Caki2 (cell line): ENCODE measurements at places on chromosomes 16 and 17. TPM values are rescaled to one million over a fixed set of nuclear protein-coding genes. Genes with fewer than 3 reads are reported as not detected.

OR4D1 gene
- total RNA-seq = not detected in 2 replicates

TSPAN10 gene
- 9.6 and 18.9 TPM in 2 replicates for total RNA-seq

NETO2 gene
- 33.0 and 35.1 TPM in 2 replicates for total RNA-seq

TEX14 gene
- not detected in 2 replicates for total RNA-seq

CACNG1 gene
- total RNA-seq = not detected in 2 replicates

GFAP gene
- not detected in 2 replicates for total RNA-seq

KIF18B gene
- 21.2 and 21.7 TPM in 2 replicates for total RNA-seq

EMC6 gene
- 19.1 and 34.7 TPM in 2 replicates for total RNA-seq

UBE2I gene
- 294 and 312 TPM in 2 replicates for total RNA-seq

HBM gene
- not detected in 2 replicates for total RNA-seq

KRTAP9-4 gene
- total RNA-seq = not detected in 2 replicates

TM4SF5 gene
- total RNA-seq = not detected in 2 replicates

CACNG3 gene
- not detected in 2 replicates for total RNA-seq

ABI3 gene
- total RNA-seq = 0.37 and 1.6 TPM in 2 replicates

CDR2L gene
- total RNA-seq = 32.7 and 33.6 TPM in 2 replicates

PRSS33 gene
- not detected in 2 replicates for total RNA-seq

SLFN12L gene
- not detected in 2 replicates for total RNA-seq

ZPBP2 gene
- not detected in 2 replicates for total RNA-seq

KRTAP4-1 gene
- not detected in 2 replicates for total RNA-seq

WNT9B gene
- not detected in 2 replicates for total RNA-seq

UTS2R gene
- not detected in 2 replicates for total RNA-seq

TBC1D3 gene
- not detected in 2 replicates for total RNA-seq

TPPP3 gene
- total RNA-seq = 4.6 and 22.3 TPM in 2 replicates

OR2C1 gene
- total RNA-seq = not detected in 2 replicates

HOXB5 gene
- not detected in 2 replicates for total RNA-seq

HOXB13 gene
- total RNA-seq = 6.5 and 6.9 TPM in 2 replicates

CLEC19A gene
- not detected in 2 replicates for total RNA-seq

YBX2 gene
- total RNA-seq = 1.8 and 8.5 TPM in 2 replicates

CBFA2T3 gene
- 0.27 TPM in 1 of 2 replicates, not detected in the other for total RNA-seq

CACNG5 gene
- total RNA-seq = not detected in 2 replicates

RTN4RL1 gene
- total RNA-seq = 8.1 and 12.2 TPM in 2 replicates

CBX8 gene
- 19.8 and 22.8 TPM in 2 replicates for total RNA-seq

OR1A1 gene
- not detected in 2 replicates for total RNA-seq

CCL22 gene
- not detected in 2 replicates for total RNA-seq

DHRS7C gene
- total RNA-seq = not detected in 2 replicates

ZG16B gene
- 0.93 TPM in 1 of 2 replicates, not detected in the other for total RNA-seq

CRK gene
- total RNA-seq = 25.4 and 35.3 TPM in 2 replicates

MAP2K4 gene
- 20.2 and 37.5 TPM in 2 replicates for total RNA-seq

HAS3 gene
- total RNA-seq = 21.1 and 35.9 TPM in 2 replicates
